ENCODE measurements at places on chromosomes 13 and 19. TPM values are rescaled to one million over a fixed set of nuclear protein-coding genes. Genes with fewer than 3 reads are reported as not detected.

The ZNF382 gene
- 0.77 TPM for polyA plus RNA-seq

The RDH8 gene
- polyA plus RNA-seq = 0.06 TPM

The CD70 gene
- not detected for polyA plus RNA-seq

The CNN2 gene
- polyA plus RNA-seq = 299 TPM

The ZNF540 gene
- polyA plus RNA-seq = 0.44 TPM

The TRAPPC5 gene
- 19.4 TPM for polyA plus RNA-seq

The DIRAS1 gene
- 7.3 TPM for polyA plus RNA-seq

The DACT3 gene
- 11.5 TPM for polyA plus RNA-seq

DNA sequence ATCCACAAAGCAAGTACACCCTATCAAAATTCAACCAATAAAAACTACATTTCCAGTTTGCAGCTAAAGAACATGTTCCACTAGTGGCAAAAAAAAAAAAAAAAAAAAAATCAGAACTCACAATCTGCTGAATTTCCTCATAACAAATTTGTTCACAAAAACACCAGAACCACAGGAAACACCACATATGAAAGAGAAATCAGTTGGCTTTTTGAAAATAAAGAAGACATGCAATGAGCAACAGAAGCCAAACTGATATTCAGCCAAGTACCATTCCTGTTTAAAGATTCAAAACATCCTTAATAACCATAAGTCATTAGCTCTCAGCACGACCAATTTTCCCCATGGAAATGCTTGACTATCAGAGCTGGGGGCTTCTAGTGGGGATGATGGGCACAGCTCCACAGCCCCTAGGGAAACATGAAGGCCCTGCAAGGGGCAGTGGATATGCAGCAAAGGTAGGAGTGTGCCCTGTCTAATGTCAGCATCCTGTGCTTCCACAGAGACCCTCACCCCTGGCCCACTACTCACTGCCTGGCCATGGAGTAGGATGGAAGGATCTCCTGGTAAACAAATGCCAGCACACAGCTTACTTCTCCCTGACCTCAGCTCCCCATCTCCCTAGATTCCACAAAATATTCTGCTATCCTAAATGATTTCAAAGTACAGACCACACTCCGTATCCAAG lies 74.0 kb upstream of the DOCK9 start:
- H3K27me3 ChIP-seq = no peaks in the 10 kb centered on the region
- H3K4me3 ChIP-seq = no peak overlapping the region
- no peak overlapping the region for H3K27ac ChIP-seq
- H3K4me1 ChIP-seq = no peaks in the 10 kb centered on the region
- no peak for DNase-seq

DNA sequence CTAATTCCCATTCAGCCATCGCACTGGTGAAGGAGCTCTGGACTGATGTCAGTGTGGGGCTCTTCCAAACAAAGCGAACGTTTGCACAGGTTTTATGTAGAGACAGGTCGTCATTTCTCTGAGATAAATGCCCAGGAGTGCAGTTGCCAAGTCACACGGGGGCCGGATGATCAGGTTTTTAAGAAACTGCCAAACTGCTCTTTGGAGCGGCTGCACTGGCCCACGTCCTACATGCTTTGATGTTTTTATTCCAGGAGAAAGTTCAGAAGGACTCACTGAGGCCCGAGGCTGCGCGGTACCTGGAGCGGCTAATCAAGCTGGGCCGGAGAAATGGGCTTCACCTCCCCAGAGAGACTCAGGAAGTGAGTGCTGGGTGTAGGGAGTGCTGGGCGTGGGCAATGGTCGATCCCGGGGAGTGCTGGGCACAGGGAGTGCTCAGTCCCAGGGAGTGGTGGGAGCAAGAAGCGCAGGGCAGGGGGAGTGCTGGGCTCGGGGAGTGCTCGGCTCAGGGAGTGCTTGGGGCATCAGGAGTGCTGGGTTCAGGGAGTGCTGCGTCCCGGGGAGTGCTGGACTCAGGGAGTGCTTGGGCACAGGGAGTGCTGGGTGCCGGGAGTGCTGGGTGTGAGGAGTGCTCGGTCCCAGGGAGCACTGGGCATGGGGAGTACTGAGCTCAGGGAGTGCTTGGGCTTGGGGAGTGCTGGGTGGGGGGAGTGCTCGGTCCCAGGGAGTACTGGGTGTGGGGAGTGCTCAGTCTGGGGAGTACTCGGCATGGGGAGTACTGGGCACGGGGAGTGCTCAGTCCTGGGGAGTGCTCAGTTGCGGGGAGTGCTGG lies 10.7 kb downstream of the THOP1 start:
- no peaks in the 10 kb centered on the region for H3K4me1 ChIP-seq
- no peak for DNase-seq
- H3K36me3 ChIP-seq = peaks cover 31% of the 10 kb centered on the region
- H3K4me3 ChIP-seq = no peak overlapping the region

DNA sequence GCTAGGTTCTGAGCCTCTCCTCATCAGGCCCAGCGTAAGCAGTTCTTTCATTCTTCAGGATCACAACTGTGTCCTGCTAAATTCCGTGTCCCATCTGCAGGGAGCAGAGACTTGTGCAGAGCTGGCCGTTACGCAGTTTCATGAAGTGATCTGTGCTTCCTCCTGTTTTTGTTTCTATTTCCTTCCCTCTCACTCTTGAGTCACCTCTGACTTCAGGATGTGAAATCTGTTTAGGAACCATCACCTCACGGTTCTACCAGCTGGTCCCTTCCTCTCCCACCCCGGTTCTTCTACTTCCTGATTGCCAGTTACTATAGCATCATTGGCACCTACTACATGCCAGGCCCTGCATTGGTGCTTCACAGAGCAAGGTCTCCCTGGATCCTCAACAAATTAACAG lies 8.5 kb downstream of the MAU2 start:
- H3K36me3 ChIP-seq = peaks cover 12% of the 10 kb centered on the region
- no peak for DNase-seq
- no peak overlapping the region for H3K27ac ChIP-seq
- H3K27me3 ChIP-seq = no peaks in the 10 kb centered on the region

GRCh38 chr19:38265921-38266429 lies 1.6 kb downstream of the SPINT2 start:
- no peaks in the 10 kb centered on the region for H3K27me3 ChIP-seq
- H3K4me1 ChIP-seq = peaks cover 17% of the 10 kb centered on the region
- DNase-seq = no peak
- H3K36me3 ChIP-seq = no peaks in the 10 kb centered on the region
- H3K27ac ChIP-seq = no peak overlapping the region
- H3K4me3 ChIP-seq = no peak overlapping the region

- no peak for DNase-seq
- no peak overlapping the region for H3K4me3 ChIP-seq
- peaks cover 2% of the 10 kb centered on the region for H3K4me1 ChIP-seq
- no peak overlapping the region for H3K27ac ChIP-seq
Measured at GRCh38 chr13:34152409-34152808, 334.5 kb downstream of the RFC3 start.

- peaks cover 19% of the 10 kb centered on the region for H3K36me3 ChIP-seq
- peaks cover 8% of the 10 kb centered on the region for H3K4me1 ChIP-seq
- no peaks in the 10 kb centered on the region for H3K27me3 ChIP-seq
- H3K27ac ChIP-seq = no peak overlapping the region
- DNase-seq = no peak
Measured at GRCh38 chr19:50000841-50001557, 24.2 kb downstream of the VRK3 start.

DNA sequence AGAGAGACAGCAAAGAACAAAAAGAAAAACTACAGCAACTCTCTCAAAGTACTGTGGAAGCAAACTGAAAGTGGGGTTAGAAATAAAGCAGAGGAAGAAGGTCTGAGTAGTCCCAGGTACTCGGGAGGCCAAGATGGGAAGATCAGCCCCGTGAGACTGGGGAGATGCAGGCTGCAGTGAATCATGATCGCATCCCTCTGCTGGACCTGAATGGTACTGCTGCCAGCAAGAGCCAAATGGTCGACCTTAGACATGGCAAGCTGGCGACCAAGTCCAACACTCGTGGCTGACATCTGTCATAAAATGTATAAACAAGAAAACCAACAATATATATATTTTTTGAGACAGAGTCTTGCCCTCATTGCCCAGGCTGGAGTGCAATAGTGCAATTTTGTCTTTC lies 33.7 kb upstream of the ZNF724 start:
- DNase-seq = peak; percentile 10
- no peaks in the 10 kb centered on the region for H3K4me1 ChIP-seq
- H3K27ac ChIP-seq = no peak overlapping the region
- H3K36me3 ChIP-seq = no peaks in the 10 kb centered on the region
- no peaks in the 10 kb centered on the region for H3K27me3 ChIP-seq

GRCh38 chr19:21092109-21092508 lies 10.1 kb downstream of the ZNF714 start:
- no peaks in the 10 kb centered on the region for H3K36me3 ChIP-seq
- DNase-seq = peak; percentile 6
- H3K27me3 ChIP-seq = no peaks in the 10 kb centered on the region
- H3K4me1 ChIP-seq = no peaks in the 10 kb centered on the region

DNA sequence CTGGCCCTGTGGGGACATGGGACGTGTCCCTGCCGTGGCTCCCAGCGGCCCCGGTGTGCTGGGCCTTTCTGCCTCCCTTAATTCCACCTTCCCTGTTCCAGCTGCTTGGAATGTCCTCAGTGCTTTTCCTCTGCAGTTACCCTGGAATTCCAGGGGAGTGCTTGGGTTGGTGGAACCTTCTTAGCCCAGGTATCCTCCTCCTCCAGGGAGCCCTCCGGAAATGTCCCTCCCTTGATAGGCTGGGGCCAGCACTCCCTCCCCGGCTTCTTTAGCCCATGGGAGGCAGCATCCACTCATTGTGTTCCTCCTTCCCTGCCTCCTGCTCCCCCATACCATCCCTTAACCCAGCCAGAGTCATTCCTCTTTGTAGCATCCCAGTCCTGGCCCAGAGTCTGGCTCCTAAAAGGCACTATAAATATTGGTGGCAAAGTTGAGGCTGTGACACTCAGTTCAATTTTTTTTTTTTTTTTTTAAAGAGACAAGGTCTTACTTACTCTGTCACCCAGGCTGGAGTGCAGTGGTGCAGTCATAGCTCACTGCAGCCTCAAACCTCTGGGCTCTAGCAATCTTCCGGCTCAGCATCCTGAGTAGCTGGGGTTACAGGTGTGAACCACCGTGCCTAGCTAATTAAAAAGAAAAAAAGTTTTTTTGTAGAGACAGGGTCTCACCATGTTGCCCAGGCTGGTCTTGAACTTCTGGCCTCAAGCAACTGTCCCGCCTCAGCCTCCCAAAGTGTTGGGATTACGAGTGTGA lies 13.7 kb upstream of the SLC7A10 start:
- H3K27ac ChIP-seq = no peak overlapping the region
- DNase-seq = no peak
- no peaks in the 10 kb centered on the region for H3K4me1 ChIP-seq
- H3K4me3 ChIP-seq = no peak overlapping the region

- no peak overlapping the region for H3K27ac ChIP-seq
- no peaks in the 10 kb centered on the region for H3K4me1 ChIP-seq
- DNase-seq = no peak
- H3K27me3 ChIP-seq = no peaks in the 10 kb centered on the region
- H3K4me3 ChIP-seq = no peak overlapping the region
Measured at GRCh38 chr13:113350065-113350937, 13.6 kb downstream of the GRTP1 start.

- H3K27me3 ChIP-seq = no peaks in the 10 kb centered on the region
- no peaks in the 10 kb centered on the region for H3K36me3 ChIP-seq
- no peak for DNase-seq
- H3K27ac ChIP-seq = no peak overlapping the region
- H3K4me1 ChIP-seq = no peaks in the 10 kb centered on the region
Measured at GRCh38 chr13:25684491-25684890, 312.7 kb downstream of the ATP8A2 start.

GRCh38 chr13:78603240-78603957 lies at the start of gene POU4F1:
Gene POU4F1, minus strand, starts transcription at chr13:78603552. Its CDS starts 226 bp downstream, at chr13:78603326.
- H3K27ac ChIP-seq = no peak within 1 kb of the TSS
- DNase-seq = peak; percentile 11
- H3K4me1 ChIP-seq = peaks cover 3% of the 10 kb centered on the region
- peaks cover 91% of the 10 kb centered on the region for H3K27me3 ChIP-seq

DNA sequence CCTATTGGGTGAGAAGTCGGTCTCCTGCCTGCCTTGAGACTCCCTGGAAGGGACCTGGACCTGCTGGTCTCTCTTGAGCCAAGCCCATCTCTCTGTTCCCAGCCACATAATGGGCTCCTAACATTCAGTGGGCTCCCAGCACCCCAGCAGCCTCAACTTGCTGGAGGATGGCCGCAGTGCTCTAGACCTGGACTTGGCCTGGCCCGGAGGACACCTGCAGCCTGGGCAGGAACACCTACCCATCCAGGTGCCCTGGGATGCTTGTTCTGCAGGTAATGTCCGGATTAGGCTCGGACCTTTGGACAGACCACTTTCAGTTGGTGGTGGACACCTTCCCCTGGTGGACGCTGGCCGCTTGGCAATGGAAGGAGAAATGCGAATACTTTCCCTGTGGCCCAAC lies 214.6 kb downstream of the URI1 start:
- H3K27me3 ChIP-seq = no peaks in the 10 kb centered on the region
- H3K36me3 ChIP-seq = no peaks in the 10 kb centered on the region
- DNase-seq = no peak
- H3K27ac ChIP-seq = no peak overlapping the region
- no peaks in the 10 kb centered on the region for H3K4me1 ChIP-seq

- H3K27me3 ChIP-seq = no peaks in the 10 kb centered on the region
- H3K4me3 ChIP-seq = no peak overlapping the region
- H3K27ac ChIP-seq = no peak overlapping the region
- no peaks in the 10 kb centered on the region for H3K4me1 ChIP-seq
- DNase-seq = no peak
- H3K36me3 ChIP-seq = no peaks in the 10 kb centered on the region
Measured at GRCh38 chr13:36046672-36047071, 84.5 kb downstream of the DCLK1 start.

- DNase-seq = no peak
- peaks cover 5% of the 10 kb centered on the region for H3K4me1 ChIP-seq
- H3K27me3 ChIP-seq = no peaks in the 10 kb centered on the region
- H3K4me3 ChIP-seq = no peak overlapping the region
Measured at GRCh38 chr19:17942582-17943273, 9.9 kb downstream of the CCDC124 start.

- DNase-seq = no peak
- H3K27me3 ChIP-seq = no peaks in the 10 kb centered on the region
- no peak overlapping the region for H3K27ac ChIP-seq
- no peaks in the 10 kb centered on the region for H3K4me1 ChIP-seq
Measured at GRCh38 chr13:38814331-38814730, 127.5 kb downstream of the FREM2 start.
